ENCODE measurements at places on chromosomes 5 and 9.
A peak's percentile ranks its signal among the peaks of the same experiment; 100 is the strongest.

DNA sequence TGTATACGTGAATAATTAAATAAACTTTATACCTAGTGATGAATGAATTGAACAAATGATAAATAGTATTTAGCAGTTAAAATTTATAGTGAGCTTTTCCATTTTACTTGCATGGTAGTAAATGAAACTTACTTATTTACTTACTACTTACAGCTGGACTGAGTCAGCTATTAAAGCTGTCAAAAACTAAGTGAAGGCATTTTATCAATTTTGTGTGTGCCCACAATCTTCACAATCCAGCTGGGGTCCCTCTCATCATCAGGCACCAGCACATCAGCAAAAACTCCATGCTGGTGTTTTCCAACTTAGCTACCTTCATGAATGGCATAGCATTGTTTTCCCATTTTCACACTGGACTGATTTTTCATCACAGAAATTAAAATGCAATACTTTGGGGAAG is 81.1 kb downstream of the SAXO1 start:
- DNase-seq, result no peak

DNA sequence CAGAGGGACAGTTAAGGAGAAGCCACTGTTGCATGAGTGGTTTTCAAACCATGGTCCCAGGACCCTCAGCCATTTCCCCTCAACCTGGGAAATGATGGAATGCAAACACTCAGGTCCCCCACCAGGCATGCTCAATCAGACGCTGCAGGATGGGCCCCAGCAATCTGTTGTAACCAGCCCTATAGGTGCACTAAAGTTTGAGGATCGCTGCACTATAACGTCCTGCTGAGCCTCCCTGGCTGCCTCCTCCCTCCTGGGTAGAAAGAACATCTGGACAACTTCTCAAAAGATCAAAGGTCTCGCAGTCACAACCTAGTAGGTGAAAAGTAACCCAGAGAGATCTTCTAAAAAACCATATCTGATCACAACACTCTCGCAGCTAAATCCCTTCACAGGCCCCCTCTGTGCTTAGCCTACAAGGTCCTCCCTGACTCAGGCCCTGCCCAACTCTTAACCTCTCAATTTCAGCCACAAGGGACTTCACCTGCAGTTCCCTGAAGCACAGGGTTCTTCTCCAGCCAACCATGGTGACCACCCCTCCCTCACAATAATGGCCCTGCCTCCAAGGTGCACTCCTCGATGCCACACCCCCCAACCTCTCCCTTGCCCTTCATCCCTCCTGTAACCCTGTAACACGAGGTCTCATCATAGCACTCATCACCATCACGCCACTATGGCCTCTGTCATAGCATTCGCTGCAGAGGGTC is 3.5 kb downstream of the SHB start:
- no peak for DNase-seq

GRCh38 chr5:151047814-151048425 is 27.5 kb downstream of the GPX3 start:
- DNase-seq, result no peak

DNA sequence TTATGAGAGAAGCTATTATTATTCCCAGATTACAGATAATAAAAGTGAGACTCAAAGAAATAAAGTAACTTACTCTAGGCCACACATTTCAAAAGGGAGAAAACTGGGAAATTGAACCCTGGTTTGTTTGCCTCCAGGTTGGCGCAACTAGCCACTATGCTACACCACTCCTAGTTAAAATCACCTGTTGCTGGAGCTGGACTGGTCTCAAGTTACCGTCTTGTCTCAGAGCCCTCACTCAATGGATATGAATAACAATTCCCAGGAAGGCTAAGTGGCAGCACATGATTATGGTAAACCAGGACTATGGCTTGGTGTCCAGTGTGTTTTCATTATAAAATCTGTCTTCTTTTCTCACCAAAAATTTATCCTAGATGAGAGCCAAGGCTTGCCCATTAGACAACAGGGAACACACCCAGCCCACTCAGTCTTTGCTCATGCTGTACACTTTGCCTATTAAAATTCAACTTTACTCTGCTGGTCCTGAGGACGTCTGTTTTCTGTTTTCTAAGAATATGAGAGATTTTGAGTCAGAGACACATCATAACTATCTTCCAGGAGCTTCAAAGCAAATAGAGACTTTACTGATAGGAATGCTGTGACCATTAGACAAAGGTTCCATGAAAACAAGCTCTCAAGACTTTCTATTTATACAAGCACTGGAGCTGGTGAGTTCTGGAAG is 58.1 kb downstream of the ADRB2 start:
- DNase-seq, result no peak

GRCh38 chr9:125089331-125089730 is 54.0 kb downstream of the SCAI start:
- peak; percentile 5 for DNase-seq

DNA sequence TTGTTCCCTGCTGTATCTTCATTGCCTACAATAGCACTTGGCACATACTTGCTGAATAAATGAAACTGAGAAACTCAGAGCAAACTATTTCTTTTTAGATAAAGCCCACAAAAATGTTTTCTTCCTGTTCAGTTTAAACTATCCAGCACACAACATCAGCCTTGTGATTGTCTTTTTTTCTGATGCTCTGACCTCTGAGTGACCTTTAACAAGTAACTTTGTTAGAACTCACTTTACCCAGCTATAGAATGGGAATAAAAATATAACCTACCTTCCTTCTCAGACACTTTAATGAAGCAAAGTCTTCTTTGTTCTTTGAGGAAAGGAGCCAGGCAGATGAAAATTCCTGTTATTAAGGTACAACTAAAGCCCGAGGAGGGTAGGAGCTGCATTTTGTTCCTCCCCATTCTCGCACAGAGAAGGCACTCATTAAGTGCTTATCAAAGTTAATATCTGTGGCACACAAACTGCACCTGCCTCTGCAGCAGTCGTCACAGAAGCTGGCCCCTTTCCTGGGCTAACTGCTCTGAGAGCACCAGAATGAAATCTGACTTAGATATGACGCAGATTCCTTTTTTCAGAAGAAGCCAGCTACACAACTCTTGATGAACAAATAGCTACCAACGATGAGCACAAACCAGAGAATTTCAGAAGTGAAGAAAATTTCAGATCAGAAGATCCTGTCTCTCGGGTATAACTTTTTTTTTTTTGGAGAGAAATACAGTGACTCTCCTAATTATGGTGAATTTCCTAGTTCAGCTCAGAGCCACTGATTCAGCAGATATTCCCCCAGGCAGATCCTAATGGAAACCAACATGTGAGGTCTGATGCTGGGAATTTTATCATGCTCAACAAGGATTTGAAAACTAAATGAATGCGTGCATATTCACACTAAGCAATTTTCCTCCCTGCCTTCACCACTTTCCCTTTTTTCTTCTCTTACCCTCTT is 31.0 kb upstream of the NR3C1 start:
- DNase-seq, result no peak

DNA sequence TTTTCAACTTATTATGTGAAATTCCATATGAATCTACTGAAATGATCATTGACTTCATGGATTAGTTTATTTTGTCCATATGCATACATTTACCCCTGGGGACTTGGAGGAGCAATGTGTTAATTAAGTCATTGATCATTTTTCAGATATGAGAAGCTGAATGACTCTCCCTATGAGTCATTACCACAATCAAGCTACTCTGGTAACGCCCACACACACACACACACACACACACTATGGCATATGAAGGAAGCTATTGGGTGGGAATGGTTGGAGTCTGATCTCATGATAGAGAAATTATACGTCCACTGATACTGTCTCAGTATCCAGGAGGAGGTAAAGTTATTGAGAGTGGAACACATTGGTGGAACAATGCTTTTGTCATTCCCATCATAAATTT is 528.9 kb downstream of the AGTPBP1 start:
- DNase-seq, result no peak

DNA sequence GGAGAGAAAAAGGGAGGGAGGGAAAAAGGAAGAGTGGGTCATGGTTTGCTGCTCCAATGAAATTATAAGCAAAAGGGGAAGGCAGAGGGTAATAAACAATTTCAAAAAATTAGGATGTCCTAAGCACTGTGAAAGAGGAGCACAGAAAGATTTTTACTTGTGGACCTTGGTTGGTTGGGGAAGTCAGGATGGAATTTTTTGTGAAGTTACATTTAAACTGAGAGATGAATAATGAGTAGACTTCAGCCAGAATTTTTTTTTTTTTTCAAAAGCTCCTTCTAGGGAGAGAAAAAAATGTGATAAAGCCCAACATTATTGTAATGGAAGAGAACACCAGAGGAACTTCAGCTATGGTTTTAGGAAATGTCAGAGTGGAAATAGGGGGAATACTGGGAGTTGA is 515.9 kb upstream of the PAPPA start:
- DNase-seq, result no peak

- no peak for DNase-seq
Observed at GRCh38 chr9:132862533-132862932, 15.6 kb downstream of the AK8 start.

DNA sequence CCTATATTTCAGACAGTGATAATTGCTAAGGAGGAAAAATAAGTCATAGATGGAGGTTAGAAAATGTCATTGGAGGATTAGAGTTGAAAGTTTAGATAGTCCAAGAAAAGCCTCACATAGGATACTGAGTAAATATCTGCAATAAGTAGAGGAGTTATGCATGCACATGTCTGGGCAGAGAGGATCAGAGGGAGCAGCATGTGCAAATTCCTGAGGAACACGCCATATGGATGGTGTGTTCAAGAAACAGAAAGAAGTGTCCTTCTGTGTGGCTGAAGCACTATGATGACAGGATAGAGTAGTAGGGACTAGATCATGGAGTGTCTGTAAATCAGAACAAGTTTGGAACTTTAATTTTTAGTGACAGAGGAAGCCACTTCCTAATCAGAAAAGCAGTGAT is 52.2 kb downstream of the SGCD start:
- DNase-seq, result no peak

DNA sequence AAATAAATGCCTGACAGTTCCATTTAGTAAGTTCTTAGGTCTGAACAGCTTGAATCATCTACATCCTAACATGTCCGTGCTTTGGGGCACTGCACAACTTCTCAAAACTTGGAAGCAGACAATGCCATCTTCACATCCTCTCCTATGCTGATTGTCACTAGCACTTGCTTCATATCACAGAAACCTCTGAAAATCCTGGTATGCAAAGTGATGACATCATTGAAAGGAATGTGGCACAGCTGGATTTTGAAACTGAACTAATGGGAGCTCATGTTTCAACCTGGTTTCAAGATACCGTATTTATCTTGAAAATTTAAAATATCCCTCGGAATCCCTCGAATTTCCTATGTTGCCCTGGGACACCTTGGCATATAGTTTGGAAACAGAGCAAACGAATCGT is 490.2 kb upstream of the DAP start:
- DNase-seq, result no peak

DNA sequence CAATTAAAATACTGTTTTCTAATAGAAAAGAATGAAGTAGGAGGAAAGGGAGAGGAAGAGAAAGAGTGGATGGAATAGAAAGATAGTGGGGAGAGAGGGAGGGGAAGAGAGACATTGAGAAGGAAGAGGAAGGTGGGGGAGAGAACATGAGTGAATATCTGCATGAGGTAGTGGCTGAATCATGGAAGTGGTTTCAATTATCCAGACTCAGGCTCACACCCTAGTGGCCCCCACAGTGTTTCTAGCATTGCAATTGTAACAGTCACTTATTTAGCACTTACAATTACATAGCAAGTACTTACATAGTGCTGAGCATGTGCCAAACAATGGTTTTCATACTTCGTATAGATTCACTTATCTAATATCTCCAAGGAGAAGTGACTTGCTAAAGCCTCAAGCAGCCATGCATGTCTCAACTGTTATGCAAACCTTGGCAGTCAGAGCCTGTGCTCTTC is 72.7 kb downstream of the CAST start:
- DNase-seq, result no peak

- no peak for DNase-seq
Observed at GRCh38 chr9:29637471-29638237, 2064.4 kb upstream of the C9orf72 start.

- no peak for DNase-seq
Observed at GRCh38 chr5:96509721-96510350, 76.8 kb upstream of the PCSK1 start.

DNA sequence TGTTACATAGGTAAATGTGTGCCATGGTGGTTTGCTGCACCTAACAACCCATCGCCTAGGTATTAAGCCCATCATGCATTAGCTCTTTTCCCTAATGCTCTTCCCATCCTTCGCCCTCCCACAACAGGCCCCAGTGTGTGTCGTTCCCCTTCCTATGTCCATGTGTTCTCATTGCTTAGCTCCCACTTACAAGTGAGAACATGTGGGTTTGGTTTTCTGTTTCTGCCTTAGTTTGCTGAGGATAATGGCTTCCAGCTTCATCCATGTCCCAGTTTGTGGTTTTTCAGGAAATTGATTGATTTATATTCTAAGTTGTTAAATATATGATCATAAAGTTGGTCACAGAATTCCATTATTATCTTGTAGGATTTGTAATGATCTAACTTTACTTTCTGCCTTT is 85.3 kb upstream of the CAST start:
- DNase-seq, result no peak

GRCh38 chr9:33329117-33329563 is 38.8 kb downstream of the NFX1 start:
- no peak for DNase-seq

- DNase-seq, result no peak
Observed at GRCh38 chr9:112239284-112239683, 64.2 kb upstream of the SUSD1 start.

GRCh38 chr9:13606586-13606985 is 327.1 kb upstream of the MPDZ start:
- no peak for DNase-seq

DNA sequence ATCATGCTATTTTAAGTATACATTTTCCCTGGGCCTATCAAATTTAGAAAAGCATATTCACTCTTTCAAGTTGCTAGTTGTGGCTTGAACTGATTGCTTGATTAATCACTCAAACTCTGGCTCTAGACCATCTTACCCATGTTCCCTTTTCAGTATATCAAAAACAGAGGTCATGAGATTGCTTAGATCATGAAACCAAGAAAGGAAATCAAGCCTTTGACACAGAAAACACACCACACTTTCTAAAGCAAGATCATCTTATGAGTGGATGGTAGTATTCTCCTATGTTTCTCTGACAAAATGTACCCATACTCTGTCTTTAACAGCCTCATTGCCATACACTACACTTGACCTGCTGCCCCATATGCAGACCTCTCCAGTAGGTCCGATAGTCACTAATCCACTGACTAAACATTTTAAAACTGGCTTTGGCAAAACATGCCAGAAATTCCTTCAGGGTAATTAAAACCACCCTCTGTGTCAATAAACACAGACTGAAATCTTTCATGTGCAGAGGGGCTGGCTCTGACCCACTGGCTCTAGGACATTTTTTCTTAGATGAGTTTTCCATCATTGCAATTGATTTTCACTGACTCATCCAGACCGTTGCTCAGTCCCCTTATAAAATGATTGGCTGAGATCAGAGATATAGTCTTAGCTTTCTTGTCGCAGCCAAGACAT is 18.2 kb downstream of the PPP2R2B start:
- DNase-seq, result no peak

- no peak for DNase-seq
Observed at GRCh38 chr5:173984218-173984617, 4.8 kb upstream of the C5orf47 start.

GRCh38 chr5:160379511-160379910 is 9.1 kb upstream of the C1QTNF2 start:
- DNase-seq, result no peak

Measured in GM12878 (cell line).